ENCODE measurements at places on chromosomes 5 and 9.

DNA sequence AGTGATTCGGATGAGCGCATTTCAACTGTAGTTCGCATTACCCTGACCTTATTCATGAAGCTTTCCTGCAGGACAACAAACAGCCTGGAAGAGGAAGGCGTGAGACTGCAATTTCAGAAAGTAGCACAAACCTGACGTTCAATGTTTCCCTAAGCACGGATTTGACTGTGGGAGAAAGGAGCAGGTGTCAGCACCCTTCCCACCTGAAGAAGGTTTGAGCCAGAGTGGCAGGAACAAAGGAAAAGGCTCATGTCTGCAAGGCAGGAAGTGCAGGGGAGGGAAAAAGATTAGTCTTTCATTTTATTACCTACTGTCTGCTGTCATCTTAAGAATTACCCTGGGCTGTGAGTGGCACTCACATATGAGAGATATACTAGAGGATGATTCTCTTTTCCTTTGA, 114.0 kb downstream of the MED10 start:
- DNase-seq = no peak

- peak; percentile 36 for DNase-seq
Observed at GRCh38 chr9:16598316-16598715, 272.2 kb downstream of the BNC2 start.

- DNase-seq = peak; percentile 60
Observed at GRCh38 chr9:113164536-113165300, 13.9 kb downstream of the SLC31A2 start.

- DNase-seq = no peak
Observed at GRCh38 chr5:29942089-29942488, 1251.4 kb upstream of the CDH6 start.

- peak; percentile 89 for DNase-seq
Observed at GRCh38 chr5:150637245-150638052, 3.0 kb upstream of the SYNPO start.

GRCh38 chr5:178483620-178484019, 106.6 kb downstream of the COL23A1 start:
- DNase-seq = peak; percentile 54

DNA sequence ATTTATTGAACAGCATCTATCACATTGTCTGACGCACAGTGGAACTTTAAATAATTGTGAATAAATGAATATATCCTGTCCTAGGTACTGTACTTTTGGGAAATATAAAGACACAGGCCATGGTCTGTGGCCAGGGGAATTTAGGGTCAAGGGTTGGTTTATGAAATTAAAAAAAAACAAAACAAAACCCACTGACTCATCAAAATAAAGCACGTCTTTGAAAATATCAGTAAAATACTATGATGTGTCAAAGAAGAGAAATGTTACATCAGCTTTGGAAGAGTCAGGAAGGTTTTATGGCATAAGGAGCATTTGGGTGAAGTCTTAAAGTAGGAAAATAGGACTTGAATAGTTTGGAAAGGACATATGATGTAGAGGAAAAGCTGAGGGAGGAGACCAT, 70.5 kb downstream of the ZNF462 start:
- DNase-seq = no peak

DNA sequence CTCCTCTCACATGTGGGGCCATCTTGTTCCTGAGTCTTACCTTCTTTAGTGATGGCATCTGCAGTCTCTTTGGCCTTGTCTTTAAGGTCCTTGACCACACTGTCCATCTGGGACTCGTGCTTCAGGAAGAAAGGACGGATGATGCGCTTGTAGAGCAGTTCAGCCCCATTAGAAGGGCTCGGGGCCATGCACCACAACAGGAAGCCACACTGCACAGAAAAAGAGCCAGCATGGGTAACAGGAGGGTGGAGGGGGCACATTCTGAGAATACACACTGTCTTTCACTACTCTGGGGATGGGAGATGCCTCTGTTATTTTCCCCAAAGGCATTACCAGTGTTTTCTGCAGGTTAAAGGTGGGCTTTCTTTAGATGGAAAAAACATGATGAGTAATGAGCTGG, 25.9 kb downstream of the SRP19 start:
- no peak for DNase-seq

- DNase-seq = no peak
Observed at GRCh38 chr5:138705567-138705966, 47.7 kb upstream of the CTNNA1 start.

GRCh38 chr5:115389799-115390382, 93.4 kb upstream of the CCDC112 start:
- no peak for DNase-seq

DNA sequence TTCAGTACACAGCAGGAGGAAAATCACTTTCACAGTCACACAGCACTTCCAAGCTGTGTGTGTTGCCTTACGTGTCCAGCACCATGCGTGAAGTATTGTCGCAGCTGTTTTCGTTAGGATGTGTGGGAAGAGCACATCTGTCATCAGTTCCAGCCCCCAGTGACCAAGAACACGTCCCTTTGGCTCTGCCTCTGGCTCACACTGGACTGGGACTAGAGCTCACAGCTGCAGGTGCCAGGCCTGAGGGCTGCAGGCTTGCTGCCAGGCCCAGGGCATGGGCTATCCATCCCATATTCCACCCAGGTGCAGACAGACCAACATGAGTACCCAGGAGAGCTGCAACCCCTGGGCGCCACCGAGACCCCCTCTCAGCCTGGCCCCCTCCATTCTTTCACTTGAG, 60.5 kb upstream of the ANKRD33B start:
- DNase-seq = no peak

DNA sequence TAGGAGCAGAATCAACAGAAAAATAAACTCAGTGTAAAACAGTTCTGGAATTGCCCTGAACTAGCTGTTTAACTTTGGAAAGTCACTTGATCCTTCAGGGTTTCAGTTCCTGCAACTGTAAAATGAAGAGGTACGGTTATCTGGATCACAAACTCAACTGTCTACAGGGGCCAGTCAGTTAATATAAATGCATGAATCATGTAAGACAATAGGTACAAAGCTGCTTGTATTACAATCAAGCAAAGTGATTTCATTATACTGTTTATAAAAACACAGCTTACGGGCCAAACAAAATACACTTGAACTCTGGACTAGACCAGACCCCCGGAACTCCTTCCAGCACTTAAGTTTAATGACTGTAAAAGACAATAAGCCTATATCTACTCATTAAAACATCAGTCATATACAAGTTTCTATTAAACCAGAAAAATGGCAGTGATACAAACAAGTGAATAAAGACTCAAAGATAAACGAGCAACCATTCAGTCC, 73.0 kb downstream of the MRPS27 start:
- DNase-seq = no peak

DNA sequence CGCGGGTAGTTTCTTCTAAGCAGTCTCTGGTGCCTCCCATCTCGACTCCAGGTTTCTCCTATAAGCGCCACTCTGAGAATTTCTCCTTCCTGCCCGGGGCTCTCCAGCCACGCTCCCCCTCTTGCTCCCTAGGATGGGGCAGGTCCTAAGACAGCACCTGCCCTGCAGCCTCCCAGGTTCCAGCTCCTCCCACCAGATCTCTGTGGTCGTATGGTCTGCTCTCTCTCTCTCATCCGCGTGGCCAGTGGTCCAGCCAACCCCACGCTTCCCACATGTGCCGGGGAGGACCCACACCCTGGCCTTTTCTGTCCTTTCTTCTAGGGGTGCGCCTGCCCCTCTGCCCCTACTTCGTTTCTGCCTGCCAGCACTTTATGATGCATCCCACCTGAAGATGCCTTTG, 40.5 kb downstream of the MVB12B start:
- DNase-seq = no peak

DNA sequence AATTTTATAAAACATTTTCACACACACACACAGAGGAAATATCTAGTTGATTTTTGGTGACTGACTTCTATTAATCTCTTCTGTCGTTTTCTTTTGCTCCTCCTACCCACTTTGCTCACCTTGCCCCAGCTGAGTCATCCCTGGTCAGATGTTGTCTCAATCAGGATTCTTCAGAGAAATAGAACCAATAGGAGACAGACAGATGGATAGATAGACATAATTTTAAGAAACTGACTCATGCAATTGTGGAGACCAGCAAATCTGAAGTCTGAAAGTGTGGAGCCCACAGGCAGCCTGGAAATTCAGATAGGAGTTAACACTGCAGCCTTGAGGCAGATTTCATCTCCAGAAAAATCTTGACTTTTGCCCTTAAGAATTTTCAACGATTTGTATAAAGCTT, 37.0 kb upstream of the PIK3R1 start:
- peak; percentile 5 for DNase-seq

DNA sequence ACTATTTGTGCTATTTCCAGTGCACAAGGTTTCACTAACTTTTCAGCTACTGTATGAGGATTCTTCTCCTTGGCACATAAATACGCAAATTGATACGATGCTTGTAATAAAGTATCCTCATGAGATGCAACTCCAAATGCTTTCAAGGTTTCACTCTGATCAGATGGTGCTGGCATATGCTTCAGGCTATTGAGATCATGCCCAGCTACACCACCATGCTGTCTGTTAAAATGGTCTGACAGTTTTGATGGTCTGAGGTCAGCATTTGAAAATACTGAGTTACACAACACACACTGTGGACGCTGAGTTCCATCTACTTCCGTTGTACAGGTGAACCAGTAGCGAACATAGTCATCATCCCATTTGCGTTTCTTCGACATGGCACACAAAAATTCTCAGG, 4.7 kb downstream of the FAM200C start:
- DNase-seq = no peak

- DNase-seq = peak; percentile 47
Observed at GRCh38 chr5:73482383-73483136, 15.7 kb upstream of the BTF3 start.

DNA sequence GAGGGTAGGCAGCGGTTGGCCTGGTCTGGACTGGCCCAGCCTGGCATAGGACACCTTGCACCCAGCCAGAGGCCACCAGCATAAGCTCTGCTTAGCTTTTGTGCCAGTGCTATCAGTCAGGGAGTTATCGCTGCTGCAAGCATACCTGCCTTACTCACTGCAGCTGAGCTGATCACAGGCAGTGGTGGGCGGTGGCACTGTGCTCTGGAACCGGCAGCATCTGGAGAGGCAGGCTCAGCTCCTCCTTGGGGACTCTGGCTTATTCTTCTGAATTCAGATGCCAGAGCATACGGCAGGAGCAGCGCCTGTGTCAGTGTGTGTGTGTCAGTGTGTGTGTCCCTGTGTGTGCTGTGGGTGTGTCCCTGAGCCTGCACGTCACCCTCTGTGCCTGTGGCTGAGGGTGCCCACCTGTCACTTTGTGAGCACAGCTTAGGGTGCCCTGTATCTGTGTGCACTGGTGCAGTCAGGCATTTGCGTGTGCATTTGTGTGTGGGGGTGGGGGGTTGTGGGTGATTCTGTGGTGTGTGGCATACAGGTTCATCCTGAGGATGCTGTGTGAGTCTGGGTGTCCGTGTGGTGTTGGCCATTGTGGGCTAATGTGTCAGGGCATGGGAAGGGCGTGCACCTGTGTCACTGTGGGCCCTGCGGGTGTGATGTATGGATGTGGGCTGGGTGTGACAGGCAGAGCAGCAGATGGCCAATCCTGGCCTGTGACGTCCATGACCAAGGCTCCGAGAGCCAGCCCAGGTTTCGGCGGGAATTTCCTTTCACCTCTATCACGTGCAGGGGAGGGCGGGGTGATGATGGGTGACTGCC, 23.5 kb downstream of the LMX1B start:
- DNase-seq = no peak

- peak; percentile 26 for DNase-seq
Observed at GRCh38 chr9:70951749-70952727, 169.4 kb downstream of the TRPM3 start.

DNA sequence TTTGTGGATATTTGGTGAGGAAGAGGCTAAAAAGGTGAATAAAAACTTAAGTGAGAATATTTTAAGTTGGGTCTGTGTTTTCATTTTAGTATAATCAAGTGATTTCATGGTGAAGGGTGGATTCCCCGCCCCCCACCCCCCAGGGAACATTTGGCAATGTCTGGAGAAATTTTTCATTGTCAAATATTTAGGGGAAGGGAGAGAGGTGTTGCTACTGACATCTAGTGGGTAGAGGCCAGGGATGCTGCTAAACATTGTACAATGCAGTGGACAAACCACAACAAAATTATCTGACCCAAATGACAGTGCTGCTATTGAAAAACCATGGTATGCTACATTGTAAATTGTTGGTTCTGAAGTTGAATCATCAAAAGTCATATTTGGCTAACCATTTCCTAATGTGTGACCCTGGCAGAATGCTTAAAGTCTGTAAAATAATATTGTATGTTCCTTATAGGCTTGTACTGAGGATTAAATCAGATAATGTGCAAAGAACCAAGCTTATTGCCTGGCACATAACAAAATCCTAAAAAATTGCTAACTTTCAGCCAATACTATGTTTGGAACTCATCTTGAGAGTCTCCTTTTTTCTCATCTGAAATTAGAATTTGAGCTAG, 5.6 kb downstream of the C5orf24 start:
- peak; percentile 74 for DNase-seq

- DNase-seq = no peak
Observed at GRCh38 chr5:42666869-42667268, 89.7 kb upstream of the CCDC152 start.

- DNase-seq = no peak
Observed at GRCh38 chr9:23682891-23683431, 143.1 kb downstream of the ELAVL2 start.

GRCh38 chr5:148807851-148808250, 18.6 kb upstream of the ADRB2 start:
- no peak for DNase-seq

DNA sequence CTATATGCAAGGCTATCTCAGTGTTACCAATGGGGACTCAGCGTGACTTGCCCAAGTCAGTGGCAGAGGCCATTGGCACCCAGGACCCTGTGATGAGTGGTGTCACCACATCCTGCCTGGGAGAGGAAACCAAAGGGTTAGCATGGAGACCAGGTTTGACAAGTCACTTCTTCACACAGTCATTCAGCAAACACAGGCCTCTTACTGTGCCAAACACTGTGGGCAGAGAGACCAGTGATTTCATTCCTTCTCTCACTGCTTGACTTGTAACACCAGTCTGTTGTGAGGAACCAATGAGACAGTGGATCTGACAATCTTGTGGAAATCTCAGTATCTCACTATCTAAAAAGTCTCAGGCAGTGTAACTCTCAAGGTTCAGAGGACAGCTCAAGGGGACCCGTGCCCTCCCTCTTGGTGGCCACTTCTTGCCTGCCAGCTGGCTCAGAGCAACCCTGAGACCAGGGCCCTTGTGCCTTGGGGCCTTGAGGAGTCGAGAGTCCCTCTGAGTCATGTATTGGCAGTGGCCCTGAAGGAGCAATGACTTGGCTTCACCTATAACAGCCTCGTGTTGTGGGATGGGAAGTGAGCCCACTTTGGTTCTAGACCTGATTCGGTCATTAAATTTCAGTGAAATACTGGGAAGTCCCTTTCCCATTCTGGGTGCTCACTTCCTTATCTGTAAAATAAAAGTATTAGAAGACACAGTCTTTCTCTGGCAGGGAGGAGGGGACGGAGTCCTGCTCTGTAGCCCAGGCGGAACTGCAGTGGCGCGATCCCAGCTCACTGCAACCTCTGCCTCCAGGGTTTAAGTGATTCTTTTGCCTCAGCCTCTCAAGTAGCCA, 1.6 kb downstream of the FABP6 start:
- no peak for DNase-seq

Data from fibroblast of skin of scalp (primary cell).